SHP77 (cell line): ENCODE measurements at places on chromosomes 11 and 22.

DNA sequence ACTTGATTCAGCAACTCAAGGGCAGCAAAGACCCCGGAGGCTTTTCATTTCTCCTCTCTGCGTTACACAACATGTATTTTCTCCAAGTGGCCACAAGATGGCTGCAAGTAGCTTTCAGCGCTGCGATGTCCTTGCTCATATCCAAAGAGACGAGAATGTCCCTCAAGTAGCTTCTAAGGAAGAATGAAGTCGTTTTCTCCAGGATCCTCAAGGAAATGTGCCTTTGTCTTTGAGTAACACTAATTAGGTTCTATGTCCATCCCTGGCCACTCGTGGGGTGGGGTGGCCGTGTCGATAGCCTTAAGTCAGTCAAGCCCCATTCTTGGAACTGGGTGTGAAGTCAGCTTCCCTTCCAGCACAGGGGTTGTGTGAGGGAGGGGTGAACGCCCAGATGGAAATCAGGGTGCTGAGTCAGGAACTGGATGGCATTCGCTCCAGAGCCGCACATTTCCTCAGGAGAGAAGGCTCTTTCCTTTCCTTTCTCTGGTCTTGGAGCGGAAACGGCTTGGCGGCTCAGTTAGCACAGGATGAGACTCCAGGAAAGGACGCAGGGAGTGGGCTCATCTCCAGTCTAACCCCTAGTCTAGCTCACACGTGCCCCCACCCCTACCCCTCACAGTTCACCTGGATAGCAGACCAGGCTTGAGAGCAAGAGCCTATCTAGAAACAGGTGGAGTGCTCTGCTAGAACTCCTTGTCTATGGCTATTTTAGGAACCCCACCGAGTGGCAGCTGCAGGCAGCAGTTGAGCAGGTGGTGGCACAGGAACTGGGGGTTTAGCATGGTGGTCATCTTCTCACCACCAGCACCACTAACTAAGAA, 44.3 kb downstream of the NNMT start:
- peak; percentile 67 for DNase-seq

DNA sequence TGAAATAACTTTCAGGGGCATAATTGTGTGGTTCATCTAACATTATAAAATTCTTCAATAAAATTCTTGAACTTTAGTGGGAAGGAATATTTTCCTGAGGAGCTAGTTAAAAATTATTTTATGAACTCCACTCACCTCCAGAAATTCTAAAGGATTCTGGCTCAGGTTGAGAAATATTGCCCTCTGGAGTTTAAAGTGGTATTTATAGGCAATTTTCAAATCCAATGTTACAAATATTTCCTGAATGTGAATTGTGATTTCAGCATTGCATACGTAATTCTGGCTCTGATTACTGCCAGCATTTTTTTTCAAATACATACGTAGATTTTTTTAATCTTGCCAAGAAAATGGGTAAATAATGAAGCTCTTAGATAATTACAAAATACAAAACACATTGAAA, 598.2 kb upstream of the ANO3 start:
- no peak for DNase-seq

DNA sequence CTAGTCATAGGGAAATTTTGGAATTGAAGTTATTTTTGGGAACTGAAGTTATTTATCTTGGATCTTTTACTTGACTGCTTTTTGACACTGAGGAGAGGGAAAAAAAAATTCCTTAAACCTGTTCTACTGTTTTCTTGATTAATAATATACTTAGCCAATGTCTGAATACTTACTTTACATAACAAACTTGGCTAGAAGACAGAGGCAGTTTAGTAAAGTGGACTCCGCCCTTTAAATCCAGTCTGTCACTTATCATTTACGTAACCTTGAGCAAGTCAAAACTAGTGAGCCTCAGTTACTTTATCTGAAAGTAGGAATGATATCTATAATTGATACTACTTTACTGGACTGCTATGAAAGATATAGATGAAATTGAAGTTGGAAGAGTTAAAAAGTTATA, 19.5 kb downstream of the CTSC start:
- no peak for DNase-seq

DNA sequence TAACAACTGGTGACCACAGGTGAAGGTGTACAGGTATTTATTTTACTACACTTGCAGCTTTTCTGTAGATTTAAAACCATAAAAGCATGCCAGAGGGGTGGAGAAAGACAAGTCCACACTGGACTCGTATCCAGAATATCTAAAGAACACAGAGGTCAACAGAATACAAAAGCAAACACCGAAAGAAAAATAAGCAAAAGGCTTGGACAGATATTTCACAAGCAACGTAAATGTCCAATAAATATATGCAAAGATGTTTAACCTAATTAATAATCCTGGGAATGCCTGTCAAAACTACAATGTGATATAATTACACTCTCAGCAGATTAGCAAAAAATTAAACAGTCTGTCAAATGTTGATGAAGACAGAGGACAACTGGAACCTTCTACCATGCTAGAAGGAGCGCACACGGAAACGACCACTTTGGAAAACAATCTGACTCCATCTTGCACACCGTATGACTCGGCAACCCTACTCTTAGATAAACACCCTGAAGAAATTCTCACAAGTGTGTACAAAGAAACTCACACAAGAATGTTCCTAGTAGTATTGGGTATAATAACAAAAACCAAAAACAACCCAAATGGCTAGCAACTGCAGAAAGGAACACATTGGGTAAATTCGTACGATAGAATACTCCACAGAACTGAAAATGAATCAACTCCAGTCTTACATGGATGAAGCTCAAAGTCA, 27.2 kb downstream of the GNB1L start:
- no peak for DNase-seq

GRCh38 chr11:83511646-83512045, 225.5 kb upstream of the CCDC90B start:
- no peak for DNase-seq

GRCh38 chr22:23218867-23219251, 38.5 kb downstream of the BCR start:
- peak; percentile 89 for DNase-seq

DNA sequence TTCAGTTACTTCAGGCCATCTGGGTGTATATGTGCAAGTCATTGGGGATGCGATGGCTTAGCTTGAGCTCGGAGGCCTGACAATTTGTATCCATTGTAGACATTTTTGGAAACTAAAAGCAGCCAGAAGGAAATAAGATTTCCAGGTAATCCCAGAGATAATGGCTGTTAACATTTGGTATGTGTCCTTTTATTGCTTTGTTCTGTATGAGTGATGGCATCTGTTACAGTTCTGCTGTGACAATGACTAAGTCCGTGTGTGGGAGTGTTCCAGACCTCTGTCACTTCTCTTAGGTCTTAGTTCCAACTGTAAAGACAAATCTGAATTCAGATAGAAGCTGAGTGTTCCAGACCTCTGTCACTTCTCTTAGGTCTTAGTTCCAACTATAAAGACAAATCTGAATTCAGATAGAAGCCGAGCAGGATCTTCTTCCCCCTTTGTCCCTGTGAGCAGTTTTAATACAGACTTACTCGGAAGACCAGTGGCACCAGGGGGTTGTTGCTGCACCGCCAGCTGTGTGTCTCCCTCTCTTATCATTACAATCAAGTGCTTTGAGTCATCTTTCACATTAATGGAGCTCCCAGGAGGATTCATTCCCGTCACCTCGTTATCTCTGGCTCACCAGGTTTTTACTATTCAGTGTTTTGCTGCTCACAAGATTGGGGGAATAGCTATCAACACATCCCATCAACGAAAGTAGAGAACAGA, 190.9 kb upstream of the SORL1-AS1 start:
- no peak for DNase-seq

DNA sequence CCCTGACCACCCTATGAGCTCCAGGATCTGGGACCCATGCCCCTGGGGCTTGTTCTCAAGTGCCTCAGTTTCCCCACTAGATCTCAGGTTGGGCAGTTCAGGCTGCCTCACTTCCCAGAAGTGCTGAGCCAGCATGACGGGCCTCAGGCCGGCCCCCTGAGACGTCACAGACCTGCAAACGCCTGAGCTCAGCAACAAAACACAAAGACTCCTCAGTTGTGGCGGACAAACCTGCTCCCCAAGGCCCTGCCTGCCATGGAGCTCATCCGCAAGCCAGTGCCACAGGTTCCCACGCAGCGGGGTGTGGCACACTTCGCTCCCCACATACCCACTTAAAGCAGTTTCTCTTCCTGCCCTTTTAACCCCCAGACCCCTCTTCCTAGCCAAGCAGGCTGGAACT, 45.2 kb downstream of the NECTIN1 start:
- no peak for DNase-seq

GRCh38 chr22:20279662-20280134, 11.6 kb upstream of the RTN4R start:
- DNase-seq: no peak

GRCh38 chr11:80814813-80815212, 1374.0 kb upstream of the TENM4 start:
- no peak for DNase-seq

- DNase-seq: no peak
Observed at GRCh38 chr22:46030231-46030880, 53.4 kb upstream of the WNT7B start.

- DNase-seq: peak; percentile 56
Observed at GRCh38 chr11:65204646-65205601, 23.2 kb downstream of the CAPN1 start.

DNA sequence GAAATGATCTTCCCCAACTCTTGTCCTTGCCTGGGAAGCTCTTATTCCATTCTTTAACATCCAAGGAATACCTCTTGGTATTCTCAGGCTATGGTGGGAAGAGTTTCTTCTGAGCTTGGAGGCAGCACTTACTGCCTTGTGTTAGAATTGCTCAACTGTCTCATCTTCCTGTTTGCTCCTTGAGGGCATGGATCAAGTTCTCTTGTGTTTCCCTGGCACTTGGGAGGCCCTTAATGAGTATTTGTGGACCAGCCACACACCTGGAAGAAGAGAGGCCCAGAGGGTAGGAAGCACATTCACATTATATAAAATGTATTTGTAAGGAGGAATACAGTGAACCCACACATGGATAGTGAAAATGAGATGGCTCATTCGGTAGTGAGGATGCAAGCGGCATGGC, 3.4 kb upstream of the SORL1-AS1 start:
- no peak for DNase-seq

DNA sequence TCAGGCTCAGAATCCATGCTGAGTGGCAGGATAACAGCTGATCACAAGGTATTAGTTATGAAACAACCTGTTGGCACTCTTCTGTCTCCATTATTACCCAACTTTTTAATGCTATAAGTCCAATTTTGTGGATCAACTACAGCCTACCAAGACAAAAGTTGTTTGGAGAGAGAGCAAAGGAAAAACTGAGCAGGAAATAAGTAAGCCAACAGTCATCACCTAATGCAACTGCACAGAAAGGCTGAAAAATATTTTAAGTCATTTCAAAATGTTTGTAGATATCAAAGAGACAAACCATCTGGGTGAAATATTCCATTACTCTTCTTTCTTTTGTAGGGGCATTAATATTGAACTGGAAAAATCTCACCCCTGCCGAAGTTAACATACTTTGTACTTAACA, 41.6 kb downstream of the FDX1 start:
- no peak for DNase-seq

- DNase-seq: no peak
Observed at GRCh38 chr22:44601725-44602124, 100.3 kb upstream of the PRR5 start.

DNA sequence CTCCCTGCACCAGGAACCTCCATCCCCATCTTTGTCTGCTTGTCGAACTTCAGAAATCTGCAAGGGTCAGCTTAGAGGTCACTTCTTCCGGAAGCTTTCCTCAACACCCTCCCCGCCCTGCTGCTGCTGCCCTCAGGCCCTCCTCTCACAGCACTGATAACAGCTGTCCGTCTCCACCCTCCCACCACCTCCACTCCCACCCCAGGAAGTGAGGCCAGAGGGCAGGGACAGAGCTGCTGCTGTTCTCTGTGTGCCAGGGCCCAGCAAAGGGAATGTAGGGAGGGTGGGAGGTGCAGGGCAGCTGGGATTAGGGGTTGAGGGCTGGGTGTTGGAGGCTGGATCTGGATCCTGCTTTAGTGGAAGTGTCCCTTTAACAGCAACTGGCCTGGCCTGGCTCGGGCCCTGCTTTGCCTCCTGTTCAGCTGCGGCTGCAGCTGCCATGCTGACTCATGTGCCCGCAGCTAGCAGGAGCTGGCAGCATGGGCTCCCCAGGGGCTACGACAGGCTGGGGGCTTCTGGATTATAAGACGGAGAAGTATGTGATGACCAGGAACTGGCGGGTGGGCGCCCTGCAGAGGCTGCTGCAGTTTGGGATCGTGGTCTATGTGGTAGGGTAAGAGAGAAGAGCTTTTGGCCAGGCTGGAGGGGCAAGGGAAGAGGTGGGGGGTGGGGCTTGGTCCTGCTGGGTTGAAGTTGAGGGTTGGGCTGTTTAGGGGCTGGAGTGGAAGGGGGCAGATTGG, at the start of gene P2RX6:
Gene P2RX6 (plus strand): TSS at position 440 of the 740 bp plus-strand sequence. CDS start 10 bp downstream, at position 450.
- DNase-seq: peak; percentile 60

- DNase-seq: peak; percentile 55
Observed at GRCh38 chr11:61532134-61533038, 23.8 kb downstream of the LRRC10B start.

DNA sequence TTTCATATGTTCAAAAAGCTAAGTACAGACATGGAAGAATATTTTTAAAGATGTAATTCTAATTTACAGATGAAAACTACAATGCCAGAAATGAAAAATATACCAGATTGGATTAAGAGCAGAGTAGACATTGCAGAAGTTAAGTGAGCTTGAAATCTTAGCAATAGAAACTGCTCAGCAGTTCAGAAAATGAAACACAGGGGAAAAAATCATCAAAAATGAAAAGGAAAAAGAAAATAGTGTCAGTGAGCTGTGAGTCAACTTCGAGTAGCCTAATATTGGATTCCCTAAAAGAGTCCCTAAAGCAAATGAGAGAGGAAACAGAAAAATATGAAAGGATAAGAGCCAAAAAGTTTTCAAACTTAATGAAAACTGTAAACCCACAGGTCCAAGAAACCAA, 25.8 kb upstream of the IL10RA start:
- no peak for DNase-seq

DNA sequence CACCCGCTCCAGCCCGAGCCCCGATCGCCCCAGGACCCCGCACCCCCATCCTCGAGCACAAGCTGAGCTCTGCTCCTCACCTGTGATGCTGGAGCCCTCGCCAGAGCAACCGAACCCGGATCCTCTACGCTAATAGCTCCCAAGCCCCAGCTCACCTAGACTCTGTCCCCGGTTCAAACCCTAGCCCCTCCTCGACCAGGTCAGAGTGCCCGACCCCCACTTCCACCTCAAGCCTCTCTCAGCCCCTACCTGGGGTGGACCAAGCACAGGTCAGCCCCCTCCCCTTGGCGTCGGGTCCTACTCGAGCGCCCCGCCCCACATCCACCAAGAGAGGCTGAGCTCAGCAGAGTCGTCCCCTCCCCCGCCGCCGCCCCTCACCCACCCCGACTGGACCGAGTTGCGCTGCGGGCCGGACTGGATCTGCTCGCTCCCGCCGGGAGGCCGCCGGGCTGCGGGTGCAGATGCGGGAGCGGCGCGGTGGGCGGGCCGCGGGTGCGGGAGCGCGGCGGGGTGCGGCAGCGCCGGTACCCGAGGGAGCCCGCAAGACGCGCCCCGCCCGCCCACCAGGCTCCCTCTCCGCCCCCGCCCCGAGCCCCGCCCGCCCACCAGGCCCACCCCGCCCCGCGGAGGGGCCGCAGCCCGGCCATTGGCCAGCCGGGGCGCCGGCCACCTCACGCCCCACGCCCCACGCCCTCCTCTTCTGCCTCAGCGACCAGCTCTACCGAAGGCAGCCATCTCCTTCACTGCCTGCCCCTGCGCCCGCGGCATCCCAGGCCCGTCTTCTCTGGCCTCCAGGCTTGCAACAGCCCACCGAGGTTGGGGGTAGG, 577 bp upstream of the DKK3 start:
- DNase-seq: no peak
